ENCODE measurements at places on chromosomes 4 and X.

GRCh38 chrX:139058831-139059495 is 347.4 kb upstream of the FGF13 start:
- ATAC-seq, result no peak

DNA sequence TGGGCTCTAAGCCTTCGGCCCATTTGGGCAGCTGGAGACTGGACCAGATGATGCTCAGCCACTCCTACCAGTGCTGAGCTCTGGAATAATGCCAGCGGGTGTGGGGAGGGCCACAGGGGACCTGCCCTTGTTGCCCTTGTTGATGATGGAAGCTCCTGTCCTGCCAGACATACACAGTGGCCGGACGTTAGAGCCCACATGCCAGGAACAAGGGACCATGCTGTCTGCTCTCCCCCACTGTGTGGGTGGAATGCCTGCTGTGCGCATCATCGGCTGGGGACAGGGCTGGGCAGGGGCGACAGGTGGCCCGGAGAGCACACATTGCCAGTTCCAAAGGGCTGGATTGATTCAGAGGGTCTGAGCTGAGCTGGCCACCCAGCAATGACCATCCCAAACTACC is 2.0 kb downstream of the ABLIM2 start:
- no peak for ATAC-seq

DNA sequence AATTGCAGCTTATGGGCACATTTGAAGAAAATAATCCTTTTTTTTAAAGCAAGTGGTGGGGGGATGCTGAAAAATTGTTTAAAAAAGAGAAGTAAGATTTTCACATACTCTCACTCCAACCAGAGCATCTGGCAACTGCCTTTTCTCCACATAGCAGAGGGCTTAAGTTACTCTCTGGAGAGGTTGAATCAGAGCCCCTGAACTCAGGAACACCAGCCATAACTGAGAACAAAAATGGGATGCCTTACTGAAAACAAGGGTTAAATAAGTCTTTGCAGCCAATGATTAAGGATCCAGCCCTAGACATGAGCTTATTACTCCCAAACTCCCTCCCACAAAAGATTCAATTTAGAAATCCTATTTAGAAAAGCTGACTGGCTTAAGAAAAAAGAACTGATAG is 27.5 kb downstream of the CASK start:
- ATAC-seq, result no peak

DNA sequence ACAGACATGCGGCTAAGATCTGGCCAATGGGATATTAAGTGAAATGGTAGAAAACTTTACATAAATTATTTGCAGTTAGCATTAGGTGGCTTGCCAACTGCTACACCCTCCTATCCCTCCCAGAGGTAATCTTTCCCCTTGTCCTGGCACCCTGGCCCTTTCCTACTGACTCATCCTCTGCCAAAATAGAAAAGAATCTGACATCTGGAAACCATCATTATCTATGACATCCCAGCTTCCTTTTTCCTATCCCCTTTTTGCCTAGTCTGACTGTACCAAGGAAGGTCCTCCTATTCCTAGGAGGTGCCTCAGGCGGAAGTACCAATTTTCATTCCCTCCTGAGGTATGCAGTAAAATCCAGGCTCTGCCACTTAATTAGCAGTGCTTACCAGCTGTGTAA is 163.6 kb upstream of the KLF3 start:
- no peak for ATAC-seq

DNA sequence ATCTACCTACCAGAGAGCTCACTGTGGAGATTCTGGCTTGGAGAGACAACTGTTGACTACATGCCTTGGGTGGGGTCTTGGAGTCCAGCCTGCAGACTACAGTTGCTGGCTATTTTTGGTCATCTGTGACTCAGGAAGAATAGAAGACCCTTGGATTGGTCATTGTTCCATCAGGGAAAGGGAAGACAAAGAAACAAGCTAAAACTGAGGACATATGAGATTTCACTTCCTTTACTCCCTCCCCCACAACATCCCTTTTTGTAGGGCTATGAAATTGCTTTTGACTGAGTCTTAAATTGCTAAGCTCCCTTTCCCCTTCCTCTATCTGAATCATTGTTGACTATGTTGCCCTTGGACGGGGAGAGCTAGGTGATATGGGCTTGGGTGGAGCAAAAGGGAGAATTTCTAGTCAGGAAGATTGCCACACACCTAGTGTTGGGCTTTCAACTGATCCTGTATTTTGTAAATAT is 11.7 kb downstream of the MSN start:
- peak; percentile 68 for ATAC-seq

DNA sequence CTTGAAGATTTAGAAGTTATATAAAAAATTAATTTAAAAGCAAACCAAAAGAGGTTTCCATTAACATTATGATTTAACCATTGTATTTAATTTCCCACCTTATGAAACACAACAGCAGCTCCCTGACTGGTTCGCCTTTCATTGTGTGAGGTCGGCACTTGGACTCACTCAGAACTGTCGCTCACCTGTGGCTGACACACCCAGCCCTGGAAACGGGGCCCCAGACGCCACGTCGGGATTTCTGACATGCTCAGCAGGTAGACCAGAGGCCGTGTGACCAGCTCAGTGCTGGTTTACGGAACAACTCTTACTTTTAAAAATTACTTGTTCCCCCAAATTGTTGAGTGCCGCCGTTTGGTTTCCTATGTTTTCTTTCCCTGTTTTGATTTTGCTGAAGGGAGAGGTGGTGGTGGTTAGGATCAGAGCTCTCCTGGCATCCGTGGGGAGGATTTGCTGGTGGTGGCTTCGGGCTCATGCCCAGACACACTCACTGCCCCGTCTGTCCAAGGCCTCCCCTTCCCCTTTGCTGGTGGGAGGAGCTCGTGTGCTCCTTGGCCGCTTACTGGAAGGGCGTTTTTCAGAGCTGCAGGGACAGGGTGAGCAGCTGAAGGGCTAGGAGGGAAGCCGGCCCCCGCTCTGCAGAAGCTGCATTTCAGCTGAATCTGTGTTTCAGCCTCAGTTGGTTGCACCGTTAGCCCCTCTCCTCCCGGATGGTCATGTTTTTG is 59.2 kb downstream of the CPLX1 start:
- ATAC-seq, result peak; percentile 24
